ENCODE measurements at places on chromosomes 1 and 21.

- no peak for DNase-seq
Observed at GRCh38 chr1:62722796-62723195, 34.6 kb upstream of the DOCK7 start.

- no peak for DNase-seq
Observed at GRCh38 chr1:175887521-175887920, 144.1 kb upstream of the TNR start.

DNA sequence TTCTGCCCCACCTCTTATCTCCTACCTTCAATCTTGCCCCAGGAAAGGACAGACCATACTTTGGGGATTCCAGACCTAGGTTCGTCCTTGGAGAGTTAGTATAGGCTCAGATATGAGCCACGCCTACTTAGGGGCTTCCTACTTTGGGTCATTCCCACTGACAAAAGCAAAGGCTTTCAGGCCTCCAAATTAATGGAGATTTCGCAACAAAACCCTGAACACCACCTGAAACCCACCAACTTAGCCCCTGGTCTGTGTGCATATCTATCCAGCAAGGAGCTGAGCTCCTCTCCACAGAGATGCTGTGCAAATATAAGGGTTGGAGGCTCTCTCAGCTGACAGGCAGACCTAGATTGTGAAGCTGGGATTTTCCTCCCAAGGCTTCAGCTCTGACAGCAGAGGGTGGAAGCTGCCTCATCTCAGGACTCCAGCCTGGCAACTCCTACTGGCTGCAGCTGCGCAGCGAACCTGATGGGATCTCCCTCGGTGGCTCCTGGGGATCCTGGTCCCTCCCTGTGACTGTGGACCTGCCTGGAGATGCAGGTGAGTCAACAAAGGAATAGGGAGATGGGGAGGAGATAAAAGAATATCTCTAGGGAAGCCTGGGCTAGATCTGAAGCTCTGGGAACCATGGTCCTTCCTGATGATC is 2.1 kb downstream of the MPL start:
- DNase-seq: no peak

- DNase-seq: no peak
Observed at GRCh38 chr1:205531191-205532025, 26.9 kb downstream of the CDK18 start.

DNA sequence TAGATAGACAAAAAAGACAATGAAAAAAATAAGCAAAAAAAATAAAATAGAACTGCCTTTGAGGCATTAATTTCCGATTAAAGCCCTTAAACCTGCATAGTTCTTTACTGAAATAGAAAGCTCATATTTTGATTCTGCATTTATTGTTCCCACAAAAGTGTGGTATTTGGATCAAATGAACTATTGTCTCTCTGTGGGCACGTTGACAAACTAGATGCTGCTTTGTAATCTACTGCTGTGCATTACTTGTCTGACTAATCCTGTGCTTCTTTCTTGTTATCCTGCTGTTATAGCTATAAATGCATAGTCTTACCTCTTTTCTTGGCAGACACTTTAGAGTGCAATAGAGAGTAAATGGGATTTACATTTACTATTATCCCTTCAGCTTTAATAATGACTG is 31.4 kb upstream of the SLC35D1 start:
- DNase-seq: no peak

GRCh38 chr1:74579425-74579824 is 67.0 kb upstream of the LRRC53 start:
- no peak for DNase-seq

DNA sequence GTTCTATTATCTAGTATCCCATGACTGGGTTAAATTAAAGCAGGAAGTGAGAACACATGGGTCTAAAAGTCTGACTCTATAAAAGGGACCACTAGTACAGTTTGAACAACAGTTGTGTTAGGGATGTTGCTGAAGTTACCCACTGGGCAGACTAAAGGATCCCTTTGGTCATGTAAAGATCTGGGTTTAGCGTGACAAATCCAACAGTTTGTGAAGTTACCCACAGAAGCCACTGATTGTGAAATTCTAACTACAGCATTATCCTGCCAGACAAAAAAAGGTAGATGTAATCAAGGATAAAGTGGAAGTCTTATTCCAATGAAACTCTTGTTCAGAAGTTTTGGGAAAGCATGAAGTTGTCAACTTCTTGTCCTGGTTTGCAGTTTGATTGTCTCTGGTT is 5.7 kb downstream of the QSOX1 start:
- no peak for DNase-seq

- DNase-seq: peak; percentile 79
Observed at GRCh38 chr1:99465176-99465900, 180.6 kb upstream of the PALMD start.

DNA sequence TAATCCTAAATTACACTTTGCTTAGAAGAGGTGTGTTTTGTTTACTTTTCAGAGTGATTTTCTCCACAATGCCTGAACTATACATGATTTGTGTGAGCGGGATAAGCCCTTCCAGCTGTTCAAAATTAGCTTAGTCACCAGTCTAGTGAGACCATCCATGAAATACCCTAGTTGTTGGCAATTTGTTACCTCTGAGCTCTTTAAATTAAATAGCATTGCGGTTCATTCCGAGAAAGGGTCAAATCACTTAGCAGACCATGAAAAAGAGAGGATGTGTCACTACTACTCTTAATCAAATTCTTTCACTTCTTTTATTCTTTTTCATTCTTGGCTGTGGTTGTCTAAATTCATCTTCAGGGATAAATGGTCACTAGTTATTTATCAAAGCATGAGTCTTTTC is 11.9 kb upstream of the VAV3 start:
- no peak for DNase-seq

DNA sequence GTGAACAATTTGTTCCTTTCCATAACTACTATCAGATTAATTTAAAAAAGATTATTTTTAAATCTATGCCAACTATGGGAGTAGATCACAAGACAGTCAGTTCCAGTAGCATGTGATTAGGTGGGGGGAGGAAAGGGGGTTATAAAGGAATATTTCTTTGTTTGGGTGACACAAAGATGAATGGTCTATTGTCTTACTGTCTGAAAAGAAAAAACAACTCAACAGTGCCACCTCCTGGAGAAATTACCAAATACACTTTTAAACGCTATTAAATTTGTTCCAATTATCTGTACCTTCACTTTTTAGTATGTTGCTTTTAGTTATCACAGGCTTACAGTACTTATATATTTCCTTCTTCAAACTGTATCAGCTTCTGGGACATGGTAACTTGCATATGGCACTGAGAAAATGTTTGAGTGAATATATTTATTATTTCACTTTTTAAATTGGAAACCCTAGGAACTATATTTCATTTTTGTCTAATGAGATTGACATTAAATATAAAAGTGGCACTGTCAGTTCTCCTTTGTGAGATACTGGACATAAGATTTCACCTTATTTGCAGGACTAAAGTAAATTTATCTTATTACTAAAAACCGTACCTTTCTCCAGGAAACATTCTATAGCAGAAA is 1.7 kb upstream of the SORT1 start:
- peak; percentile 82 for DNase-seq

DNA sequence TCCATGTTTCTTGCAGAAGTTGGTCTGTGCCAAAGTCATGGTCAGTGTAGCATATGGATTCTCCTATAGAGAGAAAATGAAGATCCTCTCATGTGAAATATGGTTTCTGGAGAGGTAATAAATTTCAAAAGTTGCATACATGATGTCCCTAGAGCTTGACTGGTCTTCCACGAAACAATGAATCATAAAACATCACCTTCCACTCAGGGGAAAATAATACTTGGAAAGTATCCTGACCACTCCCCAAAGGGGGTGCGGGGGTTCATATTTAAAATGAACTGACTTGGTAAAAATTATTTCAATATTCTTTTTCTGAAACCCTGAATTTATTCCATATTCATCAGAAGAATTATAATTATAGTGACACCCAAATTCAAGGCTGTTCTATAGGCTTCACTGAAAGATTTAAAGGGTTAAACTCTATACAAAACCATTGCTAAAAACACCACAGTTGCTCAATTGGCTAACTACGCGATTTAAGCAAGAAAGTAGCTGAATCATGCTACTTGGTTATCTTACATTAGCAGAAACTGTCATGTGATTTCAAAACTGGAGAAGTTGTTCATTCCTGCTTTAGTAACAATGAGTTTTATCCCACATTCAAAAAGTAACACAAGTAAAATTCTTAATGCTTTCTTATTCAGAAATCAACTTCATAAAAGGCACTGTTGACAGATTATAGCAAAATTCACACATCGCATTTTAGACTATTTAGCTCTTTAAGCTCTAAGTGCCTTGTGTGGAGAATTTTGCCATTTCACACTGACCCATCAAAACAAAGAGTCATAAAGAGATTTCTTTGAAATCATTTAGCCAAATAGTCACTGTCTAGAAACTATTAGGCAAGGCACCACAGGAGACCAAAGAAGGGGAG is 5.3 kb downstream of the CREG1 start:
- peak; percentile 89 for DNase-seq

DNA sequence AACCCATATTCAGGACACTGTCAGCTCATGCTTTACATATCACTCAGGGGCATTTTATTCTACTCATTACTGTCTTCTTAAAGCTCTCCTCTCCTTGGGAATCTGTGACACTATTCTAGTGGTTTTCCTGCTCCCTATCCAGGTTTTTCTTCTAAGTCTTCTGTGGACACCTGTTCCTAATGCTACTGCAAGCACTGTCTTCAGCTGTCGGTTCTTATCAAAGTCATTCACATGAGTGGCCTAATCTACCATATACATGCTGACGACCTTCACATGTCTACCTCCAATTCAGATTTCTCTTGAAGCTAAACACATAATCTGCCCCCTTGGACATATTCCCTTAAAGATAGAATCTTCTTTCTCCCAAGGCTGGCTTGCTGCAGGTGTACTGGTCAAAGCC is 39.8 kb upstream of the PRRX1 start:
- no peak for DNase-seq

DNA sequence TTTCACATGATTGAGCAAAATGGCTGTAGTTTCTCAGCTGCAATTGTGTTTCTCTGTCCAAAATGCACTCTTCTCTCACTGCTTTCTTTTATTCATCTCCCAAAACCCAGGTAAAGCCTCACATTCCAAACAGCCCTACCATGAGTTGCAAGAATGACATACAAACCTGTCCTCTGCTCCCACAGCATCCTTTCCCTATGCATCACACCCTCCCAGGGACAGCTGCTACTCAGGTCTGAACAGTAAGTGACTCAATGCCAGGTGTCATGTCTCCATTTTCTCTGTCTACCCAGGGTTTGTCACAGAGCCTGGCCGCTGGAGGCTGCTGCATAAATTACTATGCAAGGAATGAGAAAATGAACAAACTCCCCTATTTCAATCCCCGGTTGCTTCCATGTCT is 118.5 kb downstream of the PLD5 start:
- no peak for DNase-seq

- no peak for DNase-seq
Observed at GRCh38 chr1:110148961-110149360, 1.3 kb upstream of the SLC6A17 start.

GRCh38 chr1:194300340-194300739 is 1113.9 kb upstream of the B3GALT2 start:
- no peak for DNase-seq

DNA sequence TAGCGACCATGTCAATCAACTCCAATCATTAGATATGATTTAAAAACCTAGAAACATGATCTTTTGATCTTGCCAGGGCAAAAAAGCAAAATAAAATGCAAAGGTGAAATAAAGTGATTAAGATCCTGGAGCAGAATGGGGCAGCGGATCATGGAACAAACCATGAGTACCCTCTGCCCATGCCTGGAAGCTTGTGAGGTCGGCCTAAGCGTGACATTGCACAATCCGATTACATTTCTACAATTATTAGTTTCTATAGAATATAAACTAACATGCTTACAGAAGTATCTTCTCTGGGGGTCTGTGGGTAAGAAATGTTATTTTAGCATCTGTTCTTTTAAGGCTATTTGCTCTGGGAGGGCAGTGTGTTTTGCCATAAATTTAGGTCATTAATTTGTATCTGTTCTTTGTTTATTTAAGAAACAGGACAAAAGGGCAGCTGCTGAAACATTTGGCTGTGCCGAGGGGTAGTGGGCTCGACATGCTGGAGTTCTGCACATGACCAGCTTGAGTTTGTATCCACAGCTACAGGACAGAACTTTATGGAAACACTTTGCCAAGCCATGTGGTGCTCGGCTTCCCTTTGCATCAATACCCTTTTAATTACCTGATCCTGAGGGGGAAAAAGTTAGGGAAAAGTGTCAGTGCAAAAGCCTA is 55.9 kb downstream of the ZBTB18 start:
- DNase-seq: no peak

GRCh38 chr1:226495716-226496115 is 52.8 kb upstream of the STUM start:
- DNase-seq: no peak

DNA sequence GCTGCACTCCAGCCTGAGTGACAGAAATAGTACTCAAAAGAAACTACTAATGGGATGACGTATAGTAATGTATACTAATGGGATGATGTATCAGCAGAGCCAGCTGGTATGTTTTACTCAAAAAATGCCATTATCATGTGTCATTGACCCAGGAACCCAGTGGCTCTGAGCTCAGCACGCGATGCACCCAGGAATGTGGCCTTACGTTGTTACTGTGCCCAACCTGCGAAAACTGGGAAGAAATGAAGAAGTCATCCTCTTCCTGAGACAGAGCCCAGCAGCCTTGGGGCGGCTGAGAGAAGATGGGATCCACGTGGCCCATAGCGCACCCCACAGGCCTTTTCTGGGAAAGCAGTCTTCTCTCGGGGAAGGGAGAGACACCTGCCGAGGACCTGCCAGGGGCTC is 8.8 kb downstream of the UBE2J2 start:
- peak; percentile 99 for DNase-seq
